Stimulated activated CD8-positive, alpha-beta memory T cell treated with anti-CD3 and anti-CD28 coated beads, Interleukin-7, amount 100 ng/mL, for 48 hours (primary cell): ENCODE measurements at places on chromosomes 6 and 20.

DNA sequence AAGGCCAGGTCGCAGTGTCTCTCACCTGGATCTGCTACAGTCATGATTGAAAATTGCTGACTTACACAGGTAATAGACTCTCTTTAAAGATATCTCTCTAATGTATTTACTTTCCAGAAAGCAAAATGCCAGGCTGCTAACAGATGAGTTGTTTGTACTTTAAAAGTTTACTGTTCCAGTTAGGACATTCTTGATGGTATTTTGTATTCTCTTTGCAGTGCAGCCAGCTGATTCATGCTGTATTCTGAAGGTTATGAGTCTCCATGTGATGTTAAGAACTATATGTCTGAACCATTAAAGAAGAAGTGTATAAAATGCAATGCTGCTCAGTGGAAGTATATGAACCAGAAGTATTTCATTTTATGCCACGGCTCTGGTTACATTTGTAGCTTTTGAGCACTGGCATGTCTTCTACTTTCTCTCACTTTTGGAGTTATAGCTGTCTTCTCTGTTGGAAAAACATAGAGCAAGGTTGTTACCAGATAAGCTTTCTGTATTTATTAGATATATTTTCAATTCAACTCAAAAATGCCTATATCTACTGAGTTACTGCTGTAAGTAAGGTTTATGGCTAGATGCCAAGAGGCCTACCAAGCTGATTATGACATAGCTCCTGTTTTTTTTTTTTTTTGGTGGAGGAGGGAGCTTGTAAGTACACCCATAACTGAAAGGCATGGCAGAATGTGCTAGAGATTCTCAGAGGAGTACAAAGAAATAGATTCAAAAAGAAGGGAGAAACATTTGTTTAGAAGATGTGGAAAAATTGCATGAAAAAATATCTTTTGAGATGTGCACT is 130.5 kb upstream of the MAN1A1 start:
- no peak for DNase-seq

DNA sequence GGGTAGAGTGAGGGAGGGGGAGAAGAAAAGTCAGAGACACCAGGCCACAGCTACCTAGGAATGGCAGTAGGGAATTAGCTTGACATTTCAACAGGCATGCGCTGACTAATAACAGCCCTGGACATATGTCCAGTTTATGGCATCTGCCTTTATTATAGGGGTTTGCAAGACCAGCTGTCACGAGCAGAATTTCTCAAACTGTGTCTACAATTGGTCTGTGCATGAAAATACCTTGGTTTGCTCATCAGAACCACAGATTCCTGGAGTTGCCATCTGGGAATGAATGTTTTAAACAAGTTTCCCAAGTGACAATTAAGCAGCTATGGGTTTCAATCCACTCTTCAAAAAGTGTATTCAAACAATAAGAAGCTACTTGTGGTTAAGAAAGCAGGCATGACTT is 110.3 kb upstream of the ENPP5 start:
- no peak for DNase-seq

GRCh38 chr20:20235681-20236080 is 132.2 kb upstream of the INSM1 start:
- DNase-seq: no peak

GRCh38 chr20:16490696-16491095 is 82.6 kb downstream of the KIF16B start:
- no peak for DNase-seq

GRCh38 chr6:76671751-76672150 is 599.3 kb upstream of the IMPG1 start:
- no peak for DNase-seq

DNA sequence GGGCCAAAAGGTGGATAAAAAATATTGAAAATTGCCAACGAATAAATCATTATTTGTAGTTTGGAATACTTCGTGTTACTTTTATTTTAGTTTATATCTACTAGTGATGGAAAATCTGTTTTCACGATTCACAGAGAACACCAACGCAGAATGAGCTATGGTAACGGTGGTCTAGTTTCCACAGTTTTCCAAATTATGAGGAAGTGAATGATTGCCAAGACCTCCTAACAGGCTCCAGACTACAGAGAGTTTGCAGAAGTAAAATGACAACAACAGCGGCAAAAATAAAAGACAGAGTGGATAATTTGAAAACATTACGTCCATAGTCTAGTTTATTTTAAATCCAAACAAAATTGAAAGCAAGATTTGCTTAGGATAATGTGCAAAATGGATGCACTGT is 57.0 kb upstream of the AIG1 start:
- no peak for DNase-seq

- DNase-seq: no peak
Measured at GRCh38 chr6:42078386-42078785, 28.1 kb downstream of the TAF8 start.

- DNase-seq: no peak
Measured at GRCh38 chr6:87504441-87504840, 31.7 kb downstream of the SLC35A1 start.
